ENCODE measurements at places on chromosomes 13 and 19.

DNA sequence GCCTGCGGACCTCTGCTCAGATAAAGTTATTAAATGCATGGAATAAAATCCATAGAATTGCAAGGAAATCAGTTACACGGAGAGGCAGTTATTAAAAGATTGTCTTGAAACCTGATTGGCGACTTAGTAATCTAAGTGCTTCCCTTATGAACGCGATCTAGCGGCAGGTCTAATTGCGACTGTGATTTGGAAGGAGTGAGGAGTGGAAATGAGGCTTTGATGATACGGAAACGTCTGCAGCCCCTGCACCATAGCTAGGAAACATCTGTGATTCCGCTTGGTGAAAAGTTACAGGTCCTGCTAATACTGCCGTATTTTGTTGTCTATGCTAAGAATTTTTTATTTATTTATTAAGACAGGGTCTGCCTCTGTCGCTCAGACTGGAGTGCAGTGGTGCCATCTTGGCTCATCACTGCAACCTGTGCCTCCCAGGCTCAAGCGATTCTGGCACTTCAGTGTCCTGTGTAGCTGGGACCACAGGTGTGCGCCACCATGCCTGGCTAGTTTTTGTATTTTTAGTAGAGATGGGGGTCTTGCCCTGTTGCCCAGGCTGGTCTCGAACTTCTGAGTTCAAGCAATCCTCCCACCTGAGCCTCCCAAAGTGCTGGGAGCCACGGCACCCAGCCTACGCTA, 887 bp downstream of the NDUFS7 start:
- DNase-seq: no peak

DNA sequence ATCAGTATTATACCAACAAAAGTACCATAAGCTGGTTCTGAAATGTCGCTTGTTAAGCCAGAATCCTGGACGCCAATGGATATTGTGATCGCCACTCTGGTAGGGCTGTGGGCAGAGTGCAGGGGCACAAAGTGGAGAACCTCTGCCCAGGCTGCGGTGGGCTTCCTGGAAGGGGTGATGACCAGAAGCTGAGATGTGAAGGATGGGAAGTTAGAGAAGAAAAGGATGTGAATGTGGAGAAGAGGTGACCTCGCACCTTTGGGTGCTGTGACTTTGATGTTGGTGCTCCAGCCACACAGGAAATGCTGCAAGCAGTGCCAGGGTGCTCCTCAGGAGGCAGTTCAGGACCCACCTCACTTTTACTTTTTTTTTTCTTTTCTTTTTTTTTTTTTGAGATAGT, 207.9 kb upstream of the MAB21L1 start:
- DNase-seq: no peak

DNA sequence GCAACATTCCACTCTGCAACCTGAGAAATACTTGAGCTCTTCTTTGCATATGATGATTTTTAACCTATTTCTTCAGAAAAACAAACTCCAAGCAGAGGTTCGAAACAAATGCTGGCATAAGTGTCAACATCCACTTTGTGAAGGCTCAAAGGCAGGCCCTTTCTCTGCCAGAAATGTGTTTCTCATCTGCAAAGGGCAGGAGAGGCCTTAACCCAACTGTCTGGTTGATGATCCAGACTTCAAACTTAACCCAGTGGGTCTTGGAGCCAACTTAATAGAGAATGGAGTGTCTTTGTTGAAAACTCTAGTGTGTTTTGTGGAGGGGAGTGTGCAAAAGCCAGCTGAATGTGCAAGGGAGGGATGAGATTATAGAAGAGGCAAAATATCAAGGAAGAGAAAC, 28.3 kb upstream of the ZNF507 start:
- DNase-seq: no peak

DNA sequence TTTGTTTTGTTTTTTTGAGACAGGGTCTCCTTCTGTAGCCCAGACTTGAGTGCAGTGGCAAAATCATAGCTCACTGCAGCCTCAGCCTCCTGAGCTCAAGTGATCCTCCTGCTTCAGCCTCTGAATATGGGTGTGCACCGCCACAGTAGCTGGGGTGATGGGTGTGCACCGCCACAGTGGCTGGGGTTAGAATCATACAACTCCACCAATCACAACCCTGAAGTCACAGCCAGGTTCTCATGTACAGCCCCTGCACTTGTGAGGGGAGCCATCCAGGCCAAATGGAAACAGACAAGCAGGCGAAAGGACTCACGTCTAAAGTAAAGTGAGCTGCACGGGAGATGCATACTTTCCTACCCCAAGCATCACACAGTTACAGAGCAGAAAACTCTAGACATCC, 63.1 kb upstream of the RANBP3 start:
- no peak for DNase-seq

- DNase-seq: peak; percentile 8
Observed at GRCh38 chr19:51473009-51473707, 5.2 kb upstream of the CEACAM18 start.

DNA sequence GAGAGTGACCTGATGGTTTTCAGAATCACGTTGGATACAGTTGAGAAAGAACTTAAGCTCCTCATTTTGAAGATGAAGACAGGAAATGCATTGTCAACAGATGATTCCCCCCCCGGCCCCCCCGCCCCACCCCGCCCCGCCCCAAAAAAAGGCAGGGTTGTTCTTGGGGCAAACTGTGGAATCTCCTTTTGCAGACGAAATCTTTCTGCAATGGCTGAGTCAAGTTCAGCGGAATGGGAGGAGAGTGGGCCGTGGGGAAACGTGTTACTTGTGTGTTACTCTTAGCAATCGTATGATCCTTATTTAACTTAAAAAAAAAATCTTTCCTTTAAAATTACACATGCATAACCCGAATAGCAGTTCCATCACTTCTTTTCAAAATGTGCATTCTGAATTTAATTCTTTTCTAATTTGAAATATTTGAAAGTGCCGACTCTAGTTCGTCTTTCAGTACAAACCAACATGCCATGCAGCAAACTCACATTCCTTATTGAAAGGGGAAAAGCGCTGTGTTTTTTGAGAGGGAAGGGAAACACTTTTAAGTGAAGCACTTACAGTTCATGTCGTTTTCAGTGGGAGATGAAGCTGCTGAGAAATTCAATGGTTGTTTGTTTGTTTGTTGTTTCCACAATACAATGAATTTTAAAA, 348.5 kb upstream of the ARGLU1 start:
- DNase-seq: no peak

- no peak for DNase-seq
Observed at GRCh38 chr13:91097269-91097668, 250.2 kb upstream of the MIR17HG start.

DNA sequence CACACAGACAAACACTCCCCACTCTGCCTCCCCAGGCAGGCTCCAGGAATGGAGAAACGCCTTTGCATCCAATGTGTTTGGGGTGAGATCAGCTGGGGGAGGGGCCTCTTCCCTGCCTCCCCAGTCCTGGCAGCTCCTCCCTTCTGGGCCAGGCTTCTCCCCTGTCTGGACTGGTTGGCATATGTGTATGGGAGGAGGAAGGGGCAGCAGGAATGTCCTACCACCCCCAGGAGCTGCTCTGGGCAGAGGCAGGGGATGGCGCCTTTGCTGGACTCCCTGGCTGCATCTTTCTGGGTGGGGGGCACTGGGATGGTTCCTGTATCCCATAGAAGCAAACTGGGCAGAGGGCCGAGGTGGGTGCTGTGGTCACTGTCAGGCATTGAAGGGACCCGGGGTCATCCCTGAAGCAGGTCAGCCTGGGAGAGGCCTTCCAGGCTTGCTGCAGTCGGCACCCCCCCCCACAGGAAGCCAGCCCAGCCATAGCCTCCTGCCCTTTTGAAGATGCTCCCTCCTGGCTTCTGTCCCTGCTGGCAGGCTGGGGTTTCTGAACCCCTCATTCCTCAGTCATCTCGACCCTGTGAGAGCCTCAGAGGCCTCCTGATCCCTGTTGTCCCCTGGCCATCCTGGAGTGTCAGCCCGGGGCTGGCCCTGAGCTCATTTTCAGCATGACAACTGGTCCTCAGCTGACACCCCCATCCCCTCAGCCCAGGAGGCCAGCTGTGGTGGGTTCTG, 21.2 kb upstream of the SLC7A10 start:
- DNase-seq: no peak

- DNase-seq: no peak
Observed at GRCh38 chr19:11200015-11200574, 2.8 kb upstream of the KANK2 start.

- DNase-seq: no peak
Observed at GRCh38 chr19:44785993-44786392, 8.3 kb downstream of the CBLC start.

DNA sequence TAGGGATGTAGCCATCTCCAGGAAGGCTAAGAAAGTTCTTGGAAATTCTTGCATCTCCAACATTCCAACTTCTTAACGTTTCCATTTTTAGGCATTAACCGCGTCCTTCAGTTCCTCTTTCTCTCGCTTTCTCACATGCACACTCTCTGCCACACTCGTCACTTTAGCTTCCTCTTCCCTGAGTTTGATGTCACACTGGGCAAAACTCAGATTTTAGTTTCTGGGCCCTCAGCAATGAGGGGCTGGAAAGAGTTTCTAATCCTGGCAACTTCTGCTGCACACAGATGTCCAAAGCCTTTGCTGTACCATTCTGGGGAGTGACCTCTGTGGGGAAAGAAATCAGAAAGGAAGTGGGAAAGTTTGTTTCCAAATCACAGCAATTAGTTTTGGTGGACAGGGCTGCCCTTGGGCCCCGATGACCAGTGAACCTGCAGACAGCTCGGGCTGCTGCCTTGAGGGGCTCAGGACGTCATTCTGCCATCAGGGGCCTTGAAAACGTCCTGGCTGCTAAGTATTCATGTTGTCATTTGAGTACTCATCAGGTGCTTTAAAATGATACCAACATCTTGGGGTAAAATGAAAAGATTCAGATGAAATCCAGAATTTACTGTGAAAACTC, 89.3 kb downstream of the KL start:
- DNase-seq: no peak

- DNase-seq: no peak
Observed at GRCh38 chr19:413756-414420, 4.9 kb upstream of the C2CD4C start.

DNA sequence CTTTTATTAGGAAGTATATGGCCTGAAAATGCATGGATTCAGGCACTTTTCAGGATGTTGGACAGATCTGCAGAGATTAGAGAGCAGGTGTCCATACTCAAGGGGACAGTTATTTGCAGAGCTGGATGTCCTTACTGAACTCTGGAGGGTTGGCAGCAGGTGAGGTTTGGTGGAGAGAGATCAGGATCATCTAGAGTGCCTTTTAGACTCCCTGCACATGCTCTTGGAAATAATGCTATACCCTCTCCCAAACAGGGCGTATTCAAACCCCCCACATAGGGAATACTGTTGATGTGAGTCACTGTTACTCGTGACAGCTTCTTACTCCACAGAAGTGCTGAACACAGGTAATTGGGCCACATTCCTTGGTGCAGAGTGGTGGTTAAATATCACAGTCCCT, 725.7 kb upstream of the SGCG start:
- DNase-seq: no peak
